Stimulated activated CD8-positive, alpha-beta memory T cell treated with anti-CD3 and anti-CD28 coated beads, Interleukin-2, amount 100 ng/mL, for 1 hour (primary cell): ENCODE measurements at places on chromosomes 1 and 21.

- no peak for DNase-seq
Measured at GRCh38 chr1:222000131-222000530, 258.2 kb upstream of the DUSP10 start.

GRCh38 chr1:225914391-225914790 is 9.7 kb downstream of the PYCR2 start:
- no peak for DNase-seq

DNA sequence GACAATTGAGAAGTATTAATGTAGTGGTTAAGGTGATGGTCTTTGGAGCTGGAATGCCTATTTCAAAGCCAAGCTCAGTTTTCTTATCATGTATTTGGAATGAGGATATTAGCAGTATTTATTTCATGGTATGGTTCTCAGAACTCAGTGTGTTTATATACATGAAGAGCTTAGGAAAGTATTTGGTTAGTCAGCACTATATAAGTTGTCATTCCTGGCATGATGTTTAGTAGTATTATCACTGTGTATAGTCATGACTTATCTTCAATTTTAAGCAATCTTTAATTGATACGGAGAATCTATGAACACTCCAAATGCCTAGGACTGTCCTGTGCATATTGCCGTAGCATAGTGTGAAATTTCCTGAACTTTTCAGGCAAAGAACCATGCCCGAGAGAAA is 501.9 kb upstream of the USP24 start:
- no peak for DNase-seq

DNA sequence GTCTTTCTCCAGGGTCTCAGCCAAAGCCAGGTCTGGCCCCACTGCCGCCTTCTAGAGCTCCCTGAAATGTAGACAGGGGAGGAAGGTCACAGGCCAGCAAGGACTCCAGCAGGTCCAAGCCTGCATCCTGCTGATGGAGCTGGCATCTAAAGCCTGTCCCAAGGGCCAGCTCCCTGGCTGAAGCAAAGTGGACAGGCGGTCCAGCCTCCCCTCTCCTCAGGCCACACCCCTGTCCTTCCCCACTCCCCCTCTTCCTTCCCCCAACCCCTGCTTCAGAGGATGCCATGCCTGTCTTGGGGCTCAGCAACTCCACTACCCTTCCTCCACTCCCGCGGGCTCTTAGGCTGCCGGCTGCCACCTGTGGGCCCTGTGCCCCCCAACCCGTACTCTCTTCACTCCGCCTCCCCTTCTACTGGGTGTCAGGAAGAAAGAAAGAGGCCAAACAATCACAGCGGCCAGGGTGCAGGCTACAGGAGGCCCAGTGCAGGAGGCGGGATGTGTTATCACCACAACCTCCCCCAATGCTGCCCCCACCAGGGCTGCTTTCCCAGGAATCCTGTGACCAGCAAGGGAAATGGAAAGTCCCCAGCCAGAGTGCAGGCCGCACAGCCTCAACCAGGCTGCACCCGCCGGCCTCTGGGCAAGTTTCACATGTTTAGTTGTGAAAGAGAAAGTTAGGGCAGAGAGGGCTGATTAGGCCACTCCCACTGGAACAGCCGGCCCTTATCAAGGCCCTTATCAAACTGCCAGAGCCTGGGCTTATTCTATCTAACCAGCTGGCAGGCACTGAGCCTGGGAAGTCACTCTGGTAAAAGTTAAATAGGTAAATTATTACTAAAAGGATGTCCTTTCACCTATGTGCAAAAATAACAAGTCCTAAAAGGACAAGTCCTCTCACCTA is 34.1 kb downstream of the ACOT7 start:
- peak; percentile 13 for DNase-seq

DNA sequence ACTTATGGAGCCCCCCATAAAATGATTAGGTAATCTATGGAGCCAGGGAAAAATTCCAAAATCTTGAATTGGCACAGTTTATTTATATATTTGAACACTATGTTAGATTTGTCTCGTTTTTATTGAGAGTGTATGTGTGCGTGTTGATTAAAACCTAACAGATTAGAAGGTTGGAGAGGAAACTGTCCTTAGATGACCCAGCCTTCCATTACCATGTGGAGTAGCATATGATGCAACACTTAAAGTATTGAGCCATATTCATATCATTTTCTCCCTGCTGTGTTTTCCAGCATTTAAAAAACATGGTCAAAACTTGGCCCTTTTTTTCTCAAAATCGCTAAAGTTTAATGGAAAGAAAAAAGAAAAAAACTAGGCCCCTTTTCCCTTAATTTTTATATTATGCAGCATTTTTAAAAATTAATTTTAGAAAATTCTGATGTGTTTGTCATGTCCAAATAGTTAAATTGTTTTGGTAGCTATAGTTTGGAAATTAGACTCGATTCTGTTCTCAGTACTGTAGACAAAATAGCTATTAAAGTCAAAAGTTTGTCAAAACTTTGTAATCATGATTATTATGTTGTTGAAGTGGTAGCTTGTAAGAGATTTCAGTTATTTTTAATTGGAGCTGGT is 2.3 kb downstream of the LRRC8D start:
- DNase-seq: no peak

DNA sequence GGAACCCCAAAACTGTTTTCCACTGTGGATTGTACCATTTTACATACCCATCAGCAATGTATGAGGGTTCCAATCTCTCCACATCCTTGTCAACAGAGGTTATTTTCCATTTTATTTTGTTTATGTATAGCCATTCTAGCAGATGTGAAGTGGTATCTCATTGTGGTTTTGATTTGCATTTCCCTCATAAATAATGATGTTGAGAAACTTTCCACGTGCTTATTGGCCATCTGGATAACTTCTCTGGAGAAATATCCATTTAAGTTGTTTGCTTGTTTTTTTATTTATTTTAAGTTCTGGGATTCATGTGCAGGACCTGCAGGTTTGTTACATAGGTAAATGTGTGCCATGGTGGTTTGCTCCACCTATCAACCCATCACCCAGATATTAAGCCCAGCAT is 280.2 kb upstream of the USP25 start:
- DNase-seq: no peak

DNA sequence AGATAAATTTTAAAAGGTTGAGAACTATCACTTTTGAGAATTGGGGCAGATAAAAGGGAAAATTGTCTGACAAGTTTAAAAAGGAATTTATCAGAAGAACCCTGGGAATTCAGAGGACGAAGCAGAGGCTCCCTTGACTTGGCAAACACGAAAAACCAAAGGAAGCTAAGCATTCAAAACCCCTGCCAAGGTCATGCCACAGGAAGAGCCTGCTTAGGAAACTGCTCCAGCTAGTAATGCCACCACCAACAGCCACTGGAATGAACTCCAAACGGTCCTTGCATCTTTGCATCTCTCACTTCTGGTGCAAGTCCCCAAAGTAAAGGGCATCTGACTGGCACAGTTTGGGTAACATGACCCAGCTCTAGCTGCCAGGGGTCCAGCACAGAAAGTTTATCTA is 7.2 kb downstream of the GPBP1L1 start:
- DNase-seq: no peak

DNA sequence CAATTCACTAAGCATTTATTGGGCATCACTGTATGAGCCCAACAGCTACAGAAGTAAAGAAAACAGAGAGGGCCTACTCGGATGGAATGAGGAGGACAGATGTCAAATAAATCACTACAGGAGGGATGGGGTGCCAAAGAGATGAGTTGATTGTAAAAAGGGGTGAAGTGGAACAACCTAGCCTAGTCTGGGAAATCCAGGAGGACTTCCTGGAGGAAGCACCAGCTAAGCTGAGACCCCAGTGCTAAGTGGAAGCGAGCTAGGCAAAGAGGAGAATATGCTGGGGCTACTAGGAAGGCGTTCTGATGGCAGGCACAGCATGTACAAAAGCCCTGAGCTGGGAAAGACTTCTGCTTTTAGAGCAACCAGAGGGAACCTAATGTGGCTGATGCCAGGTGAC is 42.1 kb downstream of the TAS1R2 start:
- DNase-seq: no peak

DNA sequence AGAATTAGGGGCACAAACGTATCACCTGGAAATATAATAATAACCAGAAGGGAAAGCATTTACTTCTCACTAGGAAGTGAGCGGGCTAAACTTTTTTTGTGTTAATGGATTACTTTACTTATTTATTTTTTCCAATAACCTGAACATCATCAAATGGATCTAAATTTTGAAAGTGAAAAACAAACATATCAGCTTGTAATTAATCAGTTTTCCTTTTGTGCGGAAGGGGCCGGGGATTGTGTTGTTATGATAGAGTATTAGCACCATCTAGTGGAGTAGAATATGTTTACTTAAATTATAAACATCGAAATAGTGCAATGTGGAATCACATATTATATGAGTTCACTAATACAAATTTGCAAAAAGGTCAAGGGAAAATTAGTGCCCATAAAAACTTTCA is 9.0 kb downstream of the CFH start:
- no peak for DNase-seq

GRCh38 chr1:55927702-55928290 is 651.6 kb downstream of the PLPP3 start:
- no peak for DNase-seq

GRCh38 chr1:154304664-154305337 is 16.1 kb upstream of the AQP10 start:
- DNase-seq: no peak

DNA sequence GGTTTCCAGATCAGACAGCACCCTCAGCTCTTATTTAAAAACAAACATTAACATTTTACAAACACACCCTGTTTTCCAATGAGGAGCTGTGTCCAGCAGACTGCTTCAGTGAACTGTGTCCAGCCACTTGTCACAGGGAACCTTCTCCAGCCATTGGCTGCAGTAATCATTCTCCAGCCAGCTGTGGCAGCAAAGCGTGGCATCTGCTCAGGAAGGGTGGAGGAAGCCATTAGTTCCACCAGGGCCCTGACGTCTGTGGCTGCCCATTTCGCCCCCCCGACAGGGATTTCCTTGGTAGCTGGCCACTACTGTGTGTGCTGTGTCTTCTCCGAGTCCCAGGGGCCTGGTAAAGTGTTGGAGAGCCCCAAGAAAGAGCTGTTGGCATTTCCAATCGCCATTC is 62.9 kb upstream of the SELENON start:
- DNase-seq: no peak

GRCh38 chr1:22633697-22634463 is 2.5 kb upstream of the C1QA start:
- no peak for DNase-seq

GRCh38 chr1:33670567-33670966 is 193.3 kb upstream of the HMGB4 start:
- no peak for DNase-seq

DNA sequence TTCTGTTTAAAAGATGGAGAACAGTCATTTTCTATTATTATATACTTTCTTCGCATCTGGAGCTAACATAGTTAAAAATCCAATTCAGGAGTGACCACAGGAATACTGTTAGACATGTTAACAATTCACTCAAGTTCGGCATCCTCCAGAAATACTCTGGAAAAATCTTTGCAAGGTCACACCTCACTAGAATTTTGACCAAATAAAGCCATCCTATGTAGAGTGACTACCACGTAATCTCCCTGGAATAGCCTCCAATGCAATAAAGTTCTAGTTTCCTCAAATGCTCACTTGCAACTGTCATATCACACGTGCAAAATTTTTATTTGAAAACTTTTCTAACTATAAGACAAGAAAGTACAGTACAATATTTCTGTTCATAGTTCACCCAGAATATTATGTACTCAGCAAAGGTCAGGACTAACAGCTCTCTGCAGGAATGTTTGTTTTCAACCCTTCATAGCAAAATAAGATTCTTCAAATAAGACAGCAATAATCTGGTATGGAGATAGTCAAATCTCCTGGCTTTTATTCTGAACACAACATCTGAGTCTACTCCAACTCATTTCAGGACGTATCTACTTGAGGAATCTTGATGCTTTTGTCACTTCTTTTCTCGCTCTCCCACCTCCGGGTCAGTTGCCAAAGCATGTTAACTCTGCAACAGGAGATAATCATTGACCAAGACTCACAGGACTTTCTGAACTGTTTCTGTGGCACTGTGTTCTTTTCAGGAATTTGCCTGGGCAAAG is 82.6 kb downstream of the GDAP2 start:
- no peak for DNase-seq

GRCh38 chr1:173669491-173669941 is at the start of gene ANKRD45:
ANKRD45 (minus strand) TSS chr1:173669851; CDS start chr1:173659418, 10,433 bp downstream.
- no peak for DNase-seq

DNA sequence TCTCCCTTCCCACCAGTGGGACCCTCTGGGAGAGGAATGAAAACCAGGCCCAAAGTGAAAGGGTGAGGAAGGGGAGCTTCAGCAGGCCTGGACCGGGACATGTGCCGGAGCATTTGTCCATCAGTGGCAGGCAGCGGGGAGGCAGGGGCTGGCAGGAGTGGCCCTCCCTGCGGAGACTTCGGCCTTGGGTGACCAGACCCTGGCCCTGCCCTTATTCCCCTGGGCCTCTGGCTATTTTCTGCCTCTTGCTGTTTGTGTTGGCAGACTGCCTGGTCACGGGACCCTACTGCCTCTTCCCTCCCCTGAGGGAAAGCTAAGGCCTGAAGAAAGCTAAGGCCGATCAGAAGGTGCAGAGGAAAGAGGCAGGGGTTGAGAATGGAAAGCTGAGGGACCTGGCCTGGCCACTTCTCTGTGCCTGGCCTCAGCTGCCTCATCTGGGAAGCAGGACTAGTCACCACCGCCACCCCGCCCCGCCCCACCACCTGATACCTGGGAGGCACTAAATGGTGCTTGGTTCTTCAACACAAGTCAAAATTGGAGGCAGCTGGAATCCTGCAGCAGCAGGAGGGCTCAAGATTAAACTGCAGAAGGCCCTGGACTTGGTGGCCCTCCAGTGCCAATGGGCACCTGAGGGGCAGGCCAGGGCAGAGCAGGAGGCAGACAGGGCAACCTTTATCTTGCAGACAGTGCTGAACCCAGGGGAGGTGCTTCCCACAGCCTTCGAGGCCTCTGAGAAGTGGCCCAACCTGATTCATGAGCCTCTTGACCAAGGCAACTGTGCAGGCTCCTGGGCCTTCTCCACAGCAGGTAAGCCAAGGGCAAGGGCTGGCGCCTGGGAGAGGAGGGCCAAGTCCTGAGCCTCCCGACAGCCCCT is 7.9 kb downstream of the TINAGL1 start:
- no peak for DNase-seq

- no peak for DNase-seq
Measured at GRCh38 chr21:42747276-42747701, 93.9 kb downstream of the PDE9A start.

DNA sequence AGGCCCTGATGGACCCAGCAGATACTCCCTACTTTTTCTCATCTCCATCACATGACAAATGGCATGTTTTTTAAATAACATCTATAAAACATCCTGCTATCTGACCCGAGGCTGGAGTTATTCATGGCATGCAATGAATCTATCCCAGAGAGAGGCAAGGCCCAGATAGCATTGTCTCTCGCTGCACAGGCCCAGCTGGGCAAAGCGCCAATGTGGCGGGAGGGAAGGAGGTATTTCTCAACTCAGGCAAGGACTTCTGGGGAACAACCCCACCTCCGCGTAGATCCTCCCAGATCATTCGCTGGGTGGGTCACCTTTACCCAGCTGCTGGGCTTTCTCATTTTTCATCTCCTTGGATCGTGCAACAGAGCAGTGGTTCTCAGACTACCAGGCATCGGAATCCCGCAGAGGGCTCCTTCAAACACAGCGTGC is 59.8 kb downstream of the ERG start:
- DNase-seq: no peak
